Heart right ventricle (tissue), 16 donors: ENCODE measurements at places on chromosomes 12 and 14. TPM values are rescaled to one million over a fixed set of nuclear protein-coding genes. Genes with fewer than 3 reads are reported as not detected.

The PKP2 gene
- total RNA-seq: 563 TPM

The BCL2L14 gene
- total RNA-seq: not detected

The SOAT2 gene
- not detected for total RNA-seq

DNA sequence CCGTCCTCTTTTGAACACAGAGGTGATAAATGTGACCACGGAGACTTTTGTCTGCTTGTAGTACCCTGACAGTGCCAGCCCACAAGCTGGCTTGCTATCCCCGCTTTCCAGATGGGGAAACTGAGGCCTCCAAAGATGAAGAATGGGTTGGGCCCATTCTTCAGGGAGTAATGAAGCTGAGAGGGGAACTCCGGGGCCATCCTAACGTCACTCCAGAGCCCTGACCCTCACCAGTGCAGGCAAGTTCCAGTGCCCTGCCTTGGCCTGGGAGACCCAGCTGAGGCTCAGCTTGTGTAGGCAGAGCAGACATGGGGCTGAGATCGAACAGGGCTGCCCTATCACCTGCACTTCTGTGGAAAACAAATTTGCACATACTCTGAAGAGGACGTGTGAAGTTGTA, 277.1 kb downstream of the DPF3 start:
- H3K4me3 ChIP-seq: no peak overlapping the region
- no peaks in the 10 kb centered on the region for H3K36me3 ChIP-seq
- peak overlapping the region; percentile 88 for H3K27ac ChIP-seq
- H3K4me1 ChIP-seq: peaks cover 58% of the 10 kb centered on the region
- no peaks in the 10 kb centered on the region for H3K27me3 ChIP-seq

- no peaks in the 10 kb centered on the region for H3K36me3 ChIP-seq
- no peak for DNase-seq
- H3K4me3 ChIP-seq: no peak overlapping the region
- H3K27me3 ChIP-seq: no peaks in the 10 kb centered on the region
- no peak overlapping the region for H3K27ac ChIP-seq
These were observed 30.1 kb upstream of the STON2 start for GRCh38 chr14:81430235-81430634.

GRCh38 chr12:24072302-24072701, 122.8 kb upstream of the SOX5 start:
- H3K27me3 ChIP-seq: no peaks in the 10 kb centered on the region
- no peaks in the 10 kb centered on the region for H3K4me1 ChIP-seq
- no peak overlapping the region for H3K27ac ChIP-seq
- no peak for DNase-seq
- H3K4me3 ChIP-seq: no peak overlapping the region

DNA sequence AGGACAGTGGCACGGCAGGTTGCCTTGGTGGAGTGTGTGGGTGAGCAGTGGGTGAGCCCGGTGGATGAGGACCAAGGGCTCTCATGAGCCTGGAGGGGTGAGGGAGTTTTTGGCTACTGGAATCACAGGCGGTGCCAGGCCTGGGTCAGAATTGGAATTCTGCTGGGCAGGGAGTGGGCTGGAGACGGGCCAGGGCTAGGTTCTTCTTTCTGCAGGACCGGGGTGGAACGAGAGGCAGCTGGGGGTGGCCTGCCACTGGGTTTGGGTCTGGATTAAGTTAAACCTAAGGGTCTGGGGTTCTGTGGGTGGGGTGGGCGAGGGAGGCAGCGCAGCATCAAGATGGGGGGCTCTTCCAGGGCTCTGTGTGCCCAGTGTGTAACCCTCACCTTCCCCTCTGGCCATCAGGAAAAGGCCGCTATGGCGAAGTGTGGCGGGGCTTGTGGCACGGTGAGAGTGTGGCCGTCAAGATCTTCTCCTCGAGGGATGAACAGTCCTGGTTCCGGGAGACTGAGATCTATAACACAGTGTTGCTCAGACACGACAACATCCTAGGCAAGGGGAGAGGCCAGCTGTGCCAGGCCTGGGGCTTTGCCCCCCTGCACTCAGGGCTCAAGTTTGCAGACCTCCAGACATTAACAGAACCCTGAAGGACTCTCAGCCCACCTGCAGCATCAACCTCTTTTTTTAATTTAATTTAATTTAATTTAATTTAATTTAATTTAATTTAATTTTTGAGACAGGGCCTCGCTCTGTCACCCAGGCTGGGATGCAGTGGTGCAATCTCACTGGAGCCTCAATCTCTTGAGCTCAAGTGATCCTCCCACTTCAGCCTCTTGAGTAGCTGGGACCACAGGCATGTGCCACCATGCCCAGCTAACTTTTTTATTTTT, 7.0 kb downstream of the ACVRL1 start:
- no peak overlapping the region for H3K4me3 ChIP-seq
- H3K36me3 ChIP-seq: peaks cover 39% of the 10 kb centered on the region
- DNase-seq: no peak
- H3K27me3 ChIP-seq: no peaks in the 10 kb centered on the region

GRCh38 chr12:108699955-108700563, 31.3 kb downstream of the CORO1C start:
- peak overlapping the region; percentile 23 for H3K27ac ChIP-seq
- no peak overlapping the region for H3K4me3 ChIP-seq
- DNase-seq: no peak
- no peaks in the 10 kb centered on the region for H3K36me3 ChIP-seq
- H3K27me3 ChIP-seq: no peaks in the 10 kb centered on the region
- peaks cover 53% of the 10 kb centered on the region for H3K4me1 ChIP-seq

- DNase-seq: peak; percentile 82
- peak overlapping the region; percentile 92 for H3K4me3 ChIP-seq
- no peaks in the 10 kb centered on the region for H3K27me3 ChIP-seq
- peak overlapping the region; percentile 100 for H3K27ac ChIP-seq
These were observed 920 bp downstream of the CDK17 start for GRCh38 chr12:96399120-96399918.

GRCh38 chr12:62484233-62484632, 17.6 kb downstream of the MON2 start:
- H3K27me3 ChIP-seq: no peaks in the 10 kb centered on the region
- DNase-seq: no peak
- H3K4me1 ChIP-seq: no peaks in the 10 kb centered on the region
- H3K36me3 ChIP-seq: no peaks in the 10 kb centered on the region

DNA sequence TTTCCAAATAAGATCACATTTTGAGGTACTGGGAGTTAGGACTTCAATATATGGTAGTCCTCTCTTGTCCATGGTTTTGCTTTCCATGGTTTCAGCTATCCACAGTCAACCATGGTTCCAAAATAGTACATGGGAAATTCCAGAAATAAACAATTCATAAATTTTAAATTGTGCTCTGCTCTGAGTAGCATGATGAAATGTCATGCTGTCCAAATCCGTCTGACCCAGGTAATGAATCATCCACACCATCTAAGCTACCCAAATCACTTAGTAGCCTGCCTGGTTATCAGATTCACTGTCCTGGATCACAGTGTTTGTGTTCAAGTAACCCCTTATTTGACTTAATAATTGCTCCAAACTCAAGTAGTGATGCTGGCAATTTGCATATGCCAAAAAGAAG, 197.9 kb downstream of the TMTC3 start:
- H3K27ac ChIP-seq: no peak overlapping the region
- H3K27me3 ChIP-seq: no peaks in the 10 kb centered on the region
- H3K36me3 ChIP-seq: no peaks in the 10 kb centered on the region

GRCh38 chr14:105918496-105919262, 392.3 kb downstream of the TMEM121 start:
- no peak for DNase-seq
- no peak overlapping the region for H3K4me3 ChIP-seq
- H3K4me1 ChIP-seq: no peaks in the 10 kb centered on the region
- H3K27ac ChIP-seq: no peak overlapping the region
- no peaks in the 10 kb centered on the region for H3K36me3 ChIP-seq
- no peaks in the 10 kb centered on the region for H3K27me3 ChIP-seq

GRCh38 chr14:65824285-65824977, 411.9 kb downstream of the FUT8 start:
- H3K36me3 ChIP-seq: no peaks in the 10 kb centered on the region
- no peaks in the 10 kb centered on the region for H3K4me1 ChIP-seq
- no peak overlapping the region for H3K4me3 ChIP-seq
